ENCODE measurements at places on chromosomes 16 and 17.

- no peak for DNase-seq
Observed at GRCh38 chr17:17569691-17570090, 21.8 kb downstream of the PEMT start.

DNA sequence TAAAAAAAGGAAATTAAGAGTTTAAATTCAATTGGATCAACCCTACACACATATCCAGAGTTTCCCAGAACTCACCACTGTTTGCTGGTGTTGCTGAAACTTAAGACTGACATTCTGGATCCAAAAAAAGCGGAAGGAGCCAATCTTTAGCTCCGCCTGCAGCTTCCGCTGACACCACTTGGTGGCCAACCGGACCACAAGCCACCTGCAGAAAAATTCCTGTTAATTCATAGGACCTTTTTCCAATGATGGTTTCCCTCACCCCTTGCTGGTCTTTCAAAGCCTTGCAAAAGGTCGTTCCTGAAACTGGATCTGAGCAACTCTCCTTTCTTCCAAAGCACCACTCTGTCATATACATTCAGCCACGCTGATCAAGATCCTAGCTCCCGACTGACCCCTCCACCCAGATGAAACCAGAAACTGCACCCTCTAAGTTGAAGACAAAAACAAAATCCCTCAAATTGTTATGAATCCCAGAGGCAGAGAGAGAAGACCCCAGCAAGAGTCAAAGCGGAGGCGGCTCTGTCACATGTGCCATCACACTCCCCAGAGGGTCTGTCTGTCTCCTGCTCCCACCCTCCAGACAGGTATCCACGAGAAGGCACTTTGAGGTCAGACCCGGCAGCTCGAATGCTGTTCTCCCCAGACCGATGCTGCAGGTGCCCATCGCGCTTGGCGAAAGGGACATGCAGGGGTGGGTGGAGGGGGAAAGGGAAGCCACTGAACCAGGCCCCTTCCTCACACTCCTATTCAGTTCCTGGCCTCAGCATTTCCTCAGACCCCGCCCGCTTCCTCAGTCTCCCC is 773 bp downstream of the BLTP2 start:
- DNase-seq: no peak

DNA sequence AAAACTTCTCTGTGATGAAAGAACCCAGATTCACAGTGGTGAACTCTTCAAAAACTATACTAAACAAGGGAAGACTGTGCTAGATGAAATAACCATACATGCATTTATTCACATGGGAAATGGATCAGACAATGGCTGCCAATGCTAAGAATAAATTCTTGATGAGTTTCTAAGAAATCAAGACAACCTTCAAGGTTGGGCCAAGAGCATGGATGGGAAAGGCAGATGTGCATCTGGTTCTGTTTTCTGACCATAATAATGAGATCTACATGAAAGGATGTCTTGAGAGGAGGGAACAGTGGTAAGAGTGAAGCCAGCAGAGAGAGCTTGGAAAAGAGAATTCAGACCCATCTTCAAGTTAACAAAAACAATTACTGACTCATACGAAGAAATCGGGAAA is 31.4 kb downstream of the ANKRD11 start:
- no peak for DNase-seq

DNA sequence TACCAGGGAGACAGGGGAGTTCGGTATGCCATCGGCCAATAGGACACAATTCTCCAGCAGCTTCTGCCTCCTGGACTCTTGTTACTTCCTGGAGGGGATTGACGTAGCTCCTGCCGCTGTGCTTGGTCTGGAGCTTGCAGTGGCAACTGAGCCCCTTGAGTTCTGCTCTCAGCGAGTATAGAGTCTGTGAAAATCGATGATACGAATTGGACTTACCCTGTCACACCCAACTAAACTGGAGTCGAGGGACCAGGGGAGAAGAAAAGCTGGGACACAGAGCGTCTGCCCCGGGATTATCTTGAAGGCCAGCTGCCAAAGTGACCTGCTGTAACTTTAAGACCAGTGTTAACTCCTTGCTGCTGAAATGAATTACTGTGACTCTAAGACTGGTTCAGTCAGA is 22.2 kb downstream of the SEC14L1 start:
- DNase-seq: no peak

GRCh38 chr17:21066394-21066793 is 23.6 kb upstream of the USP22 start:
- no peak for DNase-seq

DNA sequence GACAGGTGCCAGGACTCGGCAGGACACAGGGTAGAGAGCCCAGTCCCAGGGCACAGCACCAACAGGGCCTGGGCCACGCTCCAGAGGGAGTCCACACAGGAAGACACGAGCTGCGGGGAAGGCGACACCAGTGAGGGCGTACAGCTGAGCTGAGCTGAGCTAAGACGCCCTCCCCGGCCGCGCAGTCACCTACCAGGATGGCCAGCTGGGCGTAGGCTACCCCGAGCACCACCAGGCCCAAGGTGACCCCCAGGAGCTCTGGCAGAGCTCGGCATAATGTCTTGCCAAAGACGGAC is 42.6 kb downstream of the TSC2 start:
- DNase-seq: no peak
